ENCODE measurements at places on chromosomes 16 and 17. TPM values are rescaled to one million over a fixed set of nuclear protein-coding genes. Genes with fewer than 3 reads are reported as not detected.

DNA sequence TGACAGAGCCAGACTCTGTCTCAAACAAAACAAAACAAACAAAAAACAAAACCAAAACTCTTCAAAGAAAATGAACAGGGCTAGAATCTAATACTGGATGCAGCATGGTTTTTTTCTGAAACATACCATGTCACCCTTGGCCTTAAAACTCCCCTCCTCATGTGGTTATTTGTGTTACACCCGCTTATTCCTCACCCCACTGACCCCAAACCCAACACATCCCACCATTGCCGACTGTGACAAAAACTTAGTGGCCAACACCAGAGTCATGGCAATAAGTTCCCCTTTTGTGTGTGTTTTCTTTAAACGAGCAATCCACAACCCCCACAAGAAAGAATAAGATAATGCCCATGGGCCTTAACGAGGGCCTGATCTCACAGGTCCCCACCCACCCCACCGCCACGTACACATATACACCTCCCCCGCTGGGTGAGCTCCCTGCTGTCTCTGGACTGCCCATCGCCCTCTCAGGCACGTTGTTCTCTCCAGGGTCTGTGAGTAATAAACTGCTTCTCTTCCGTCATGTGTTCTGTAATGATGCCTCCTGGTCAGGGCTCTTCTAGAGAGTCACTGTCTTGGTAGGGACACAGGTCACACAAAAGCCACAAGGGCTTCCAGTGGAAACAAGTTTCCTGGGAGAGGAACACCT lies 16.8 kb upstream of the ENGASE start:
- no peak for DNase-seq
- no peaks in the 10 kb centered on the region for H3K27me3 ChIP-seq
- no peaks in the 10 kb centered on the region for H3K36me3 ChIP-seq
- H3K4me1 ChIP-seq: no peaks in the 10 kb centered on the region
- H3K4me3 ChIP-seq: no peak overlapping the region

Gene NIP7
- total RNA-seq: 16.1 TPM

DNA sequence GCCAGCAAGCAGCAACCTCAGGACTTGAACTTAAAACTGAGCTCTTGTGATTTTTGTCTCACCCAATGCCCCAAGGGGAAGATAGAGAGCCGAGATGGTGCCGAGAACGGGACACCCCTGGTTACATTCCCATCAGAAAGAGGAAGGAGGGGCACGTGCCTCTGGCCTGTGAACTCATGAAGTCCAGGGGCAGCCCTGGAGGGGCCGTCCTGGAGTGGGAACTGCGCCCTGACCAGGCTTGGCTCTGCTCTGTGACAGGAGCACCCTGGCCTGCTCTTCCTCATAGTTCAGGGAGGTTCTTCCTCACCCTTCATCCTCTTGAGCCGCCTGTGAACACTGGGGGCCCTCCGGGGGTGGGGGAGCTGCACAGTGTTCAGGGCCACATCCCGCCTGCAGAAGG lies 130.3 kb upstream of the FOXF1 start:
- no peak overlapping the region for H3K27ac ChIP-seq
- peaks cover 32% of the 10 kb centered on the region for H3K27me3 ChIP-seq
- no peaks in the 10 kb centered on the region for H3K36me3 ChIP-seq
- no peak overlapping the region for H3K4me3 ChIP-seq

Gene MYOCD
- 0.64 TPM for total RNA-seq

- no peaks in the 10 kb centered on the region for H3K36me3 ChIP-seq
- no peak for DNase-seq
- no peaks in the 10 kb centered on the region for H3K27me3 ChIP-seq
These were observed 50.4 kb upstream of the ERN1 start for GRCh38 chr17:64180089-64181073.

GRCh38 chr17:1913702-1914101 lies 83.9 kb downstream of the RPA1 start:
- no peaks in the 10 kb centered on the region for H3K4me1 ChIP-seq
- no peaks in the 10 kb centered on the region for H3K36me3 ChIP-seq
- H3K27ac ChIP-seq: no peak overlapping the region
- peaks cover 10% of the 10 kb centered on the region for H3K27me3 ChIP-seq
- H3K4me3 ChIP-seq: no peak overlapping the region
- DNase-seq: no peak

DNA sequence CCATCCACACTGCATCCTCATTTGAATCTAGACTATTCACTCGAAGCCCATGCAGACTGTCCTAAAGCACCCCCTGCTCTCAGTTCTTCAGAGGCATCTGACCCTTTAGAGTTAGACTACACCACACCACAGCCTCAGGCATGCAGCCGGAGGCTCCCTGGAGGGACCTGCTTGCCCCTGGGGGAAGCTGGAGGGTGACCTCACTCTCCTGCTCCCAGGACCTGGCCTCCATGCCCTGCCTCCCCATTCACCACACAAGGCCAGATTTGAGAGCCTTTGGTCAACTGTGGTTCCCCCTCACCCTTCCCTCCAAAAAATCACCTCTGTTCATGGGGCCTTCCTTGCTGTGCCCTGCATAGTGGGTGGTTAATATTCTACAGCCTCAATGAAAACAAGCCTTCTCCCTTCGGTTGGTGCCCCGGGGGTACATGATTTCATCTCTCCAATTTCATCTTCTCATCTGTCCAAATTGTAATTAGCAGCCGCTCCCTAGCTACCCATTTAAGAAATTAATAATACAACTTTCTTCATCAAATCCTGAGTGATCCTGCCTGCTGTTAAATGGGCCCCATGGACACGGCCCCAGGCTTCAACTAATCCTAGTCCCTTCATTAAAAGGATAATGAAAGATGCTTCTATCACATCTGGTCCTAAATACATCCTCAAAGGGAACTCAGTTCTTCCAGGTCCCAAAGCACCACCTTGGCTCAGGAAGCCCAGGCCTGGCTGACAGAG lies 24.4 kb downstream of the ABCC12 start:
- no peak overlapping the region for H3K27ac ChIP-seq
- H3K27me3 ChIP-seq: no peaks in the 10 kb centered on the region
- no peak for DNase-seq
- no peaks in the 10 kb centered on the region for H3K4me1 ChIP-seq

DNA sequence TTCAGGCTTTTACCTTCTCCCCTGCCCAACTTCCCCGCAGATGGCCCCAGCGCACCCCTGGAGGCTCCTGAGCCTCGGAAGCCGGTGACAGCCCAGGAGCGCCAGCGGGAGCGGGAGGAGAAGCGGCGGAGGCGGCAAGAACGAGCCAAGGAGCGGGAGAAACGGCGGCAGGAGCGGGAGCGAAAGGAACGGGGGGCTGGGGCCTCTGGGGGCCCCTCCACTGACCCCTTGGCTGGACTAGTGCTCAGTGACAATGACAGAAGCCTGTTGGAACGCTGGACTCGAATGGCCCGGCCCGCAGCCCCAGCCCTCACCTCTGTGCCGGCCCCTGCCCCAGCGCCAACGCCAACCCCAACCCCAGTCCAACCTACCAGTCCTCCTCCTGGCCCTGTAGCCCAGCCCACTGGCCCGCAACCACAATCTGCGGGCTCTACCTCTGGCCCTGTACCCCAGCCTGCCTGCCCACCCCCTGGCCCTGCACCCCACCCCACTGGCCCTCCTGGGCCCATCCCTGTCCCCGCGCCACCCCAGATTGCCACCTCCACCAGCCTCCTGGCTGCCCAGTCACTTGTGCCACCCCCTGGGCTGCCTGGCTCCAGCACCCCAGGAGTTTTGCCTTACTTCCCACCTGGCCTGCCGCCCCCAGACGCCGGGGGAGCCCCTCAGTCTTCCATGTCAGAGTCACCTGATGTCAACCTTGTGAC lies 3.6 kb downstream of the MAPK7 start:
- H3K27ac ChIP-seq: peak overlapping the region; percentile 66
- peaks cover 7% of the 10 kb centered on the region for H3K36me3 ChIP-seq
- no peak for DNase-seq
- no peak overlapping the region for H3K4me3 ChIP-seq

DNA sequence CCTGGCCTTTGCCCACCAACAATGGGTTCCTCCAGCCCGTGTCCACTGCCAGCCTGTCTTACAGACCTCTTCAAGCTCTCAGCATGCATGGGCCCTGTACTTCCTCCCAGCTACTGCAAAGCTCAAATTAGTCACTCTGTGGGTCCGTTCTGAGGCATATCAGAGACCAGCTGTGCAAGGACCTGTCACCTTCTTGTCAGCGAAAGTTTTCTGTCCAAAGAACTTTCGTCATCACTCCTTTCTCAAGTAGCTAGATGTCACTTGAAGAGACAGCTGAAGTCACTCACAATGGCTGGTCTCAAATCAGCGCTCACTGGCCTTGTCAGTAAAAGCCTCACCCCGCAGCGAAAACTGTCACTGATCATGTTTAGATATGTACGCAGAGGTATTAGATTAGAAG lies 91.4 kb upstream of the DYNLRB2 start:
- H3K4me3 ChIP-seq: no peak overlapping the region
- no peak for DNase-seq
- H3K27ac ChIP-seq: no peak overlapping the region
- no peaks in the 10 kb centered on the region for H3K4me1 ChIP-seq
- no peaks in the 10 kb centered on the region for H3K36me3 ChIP-seq

DNA sequence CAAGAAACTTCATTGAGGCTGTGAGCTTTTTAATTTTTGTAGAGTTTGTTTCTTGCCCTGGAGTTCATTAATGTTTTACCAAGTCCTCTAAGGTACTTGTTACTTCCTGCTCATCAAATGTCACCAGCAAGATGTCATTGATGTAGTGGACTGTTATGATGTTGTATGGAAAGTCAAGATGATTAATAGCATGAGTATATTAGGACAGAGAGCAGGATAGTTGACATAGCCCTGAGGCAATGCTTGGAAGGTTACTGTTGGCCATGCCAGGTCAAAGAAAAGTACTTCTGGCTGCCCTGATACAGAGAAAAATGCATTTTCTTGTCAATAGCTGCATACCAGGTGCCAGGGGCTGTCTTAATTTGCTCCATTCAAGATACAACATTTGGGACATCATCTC lies 6.7 kb downstream of the KRTAP1-5 start:
- no peak overlapping the region for H3K27ac ChIP-seq
- no peaks in the 10 kb centered on the region for H3K36me3 ChIP-seq
- no peaks in the 10 kb centered on the region for H3K4me1 ChIP-seq

DNA sequence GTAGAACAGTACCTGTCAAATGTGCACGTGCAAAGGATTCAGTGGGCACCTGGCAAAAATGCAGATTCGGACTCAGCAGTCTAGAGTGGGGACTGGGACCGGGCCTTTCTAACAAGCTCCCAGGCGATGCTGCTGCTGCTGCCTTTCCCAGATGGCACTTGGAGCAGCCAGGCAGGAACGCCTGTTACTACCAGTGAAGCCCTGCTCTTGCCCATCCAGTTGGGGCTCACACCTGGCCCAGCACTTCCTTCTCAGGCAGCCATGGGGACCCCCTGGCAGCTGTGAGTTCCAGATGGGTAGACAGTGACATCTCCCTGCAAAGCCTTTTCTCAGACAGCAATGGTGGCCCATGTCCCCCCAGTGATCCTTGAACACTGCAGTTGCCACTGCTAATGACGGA lies 30.4 kb downstream of the KDM8 start:
- DNase-seq: no peak
- H3K27me3 ChIP-seq: no peaks in the 10 kb centered on the region
- H3K4me3 ChIP-seq: no peak overlapping the region
- peak overlapping the region; percentile 78 for H3K27ac ChIP-seq

- no peak overlapping the region for H3K4me3 ChIP-seq
- DNase-seq: no peak
- no peaks in the 10 kb centered on the region for H3K36me3 ChIP-seq
- no peaks in the 10 kb centered on the region for H3K27me3 ChIP-seq
- no peak overlapping the region for H3K27ac ChIP-seq
These were observed 272.4 kb downstream of the C16orf95 start for GRCh38 chr16:87044829-87045228.

DNA sequence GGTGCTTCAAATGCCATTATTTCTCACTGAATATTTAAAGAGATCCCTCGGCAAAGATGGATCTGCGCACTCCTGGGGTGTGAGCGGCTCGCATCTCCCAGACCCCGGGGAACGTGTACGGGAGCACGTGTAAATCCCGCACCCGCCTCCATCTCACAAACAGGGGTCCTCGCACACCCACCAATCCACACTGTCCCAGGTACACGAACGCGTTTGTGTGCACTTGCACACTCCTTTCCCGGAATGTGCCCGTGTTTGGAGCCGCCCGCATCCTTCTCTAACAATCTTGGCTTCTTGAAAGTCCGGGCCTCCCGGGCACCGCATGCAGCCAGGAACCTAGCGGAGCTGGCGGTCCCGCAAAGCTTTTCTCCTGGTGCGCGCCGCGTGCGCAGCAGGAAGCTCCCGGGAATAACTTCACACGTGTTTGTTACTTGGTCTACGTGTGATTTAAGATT lies 2.5 kb upstream of the SALL1 start:
- H3K36me3 ChIP-seq: no peaks in the 10 kb centered on the region
- peaks cover 5% of the 10 kb centered on the region for H3K4me1 ChIP-seq
- peaks cover 80% of the 10 kb centered on the region for H3K27me3 ChIP-seq
- no peak for DNase-seq

GRCh38 chr17:72476575-72476986 lies 355.8 kb downstream of the SOX9 start:
- DNase-seq: no peak
- peak overlapping the region; percentile 14 for H3K27ac ChIP-seq
- H3K36me3 ChIP-seq: no peaks in the 10 kb centered on the region
- no peaks in the 10 kb centered on the region for H3K4me1 ChIP-seq
- no peaks in the 10 kb centered on the region for H3K27me3 ChIP-seq

GRCh38 chr17:36911001-36911400 lies 26.3 kb upstream of the LHX1 start:
- no peak overlapping the region for H3K27ac ChIP-seq
- no peaks in the 10 kb centered on the region for H3K4me1 ChIP-seq
- no peaks in the 10 kb centered on the region for H3K36me3 ChIP-seq

GRCh38 chr17:19713462-19713861 lies 2.9 kb downstream of the SLC47A2 start:
- no peaks in the 10 kb centered on the region for H3K4me1 ChIP-seq
- no peaks in the 10 kb centered on the region for H3K27me3 ChIP-seq

GRCh38 chr16:86579268-86580062 lies 1.1 kb downstream of the FOXL1 start:
- H3K4me3 ChIP-seq: peak overlapping the region; percentile 4
- no peak for DNase-seq
- H3K27ac ChIP-seq: peak overlapping the region; percentile 51
- peaks cover 65% of the 10 kb centered on the region for H3K27me3 ChIP-seq
- no peaks in the 10 kb centered on the region for H3K4me1 ChIP-seq
- no peaks in the 10 kb centered on the region for H3K36me3 ChIP-seq

Gene ARL5C
- total RNA-seq: not detected

Gene G6PC1
- not detected for total RNA-seq

DNA sequence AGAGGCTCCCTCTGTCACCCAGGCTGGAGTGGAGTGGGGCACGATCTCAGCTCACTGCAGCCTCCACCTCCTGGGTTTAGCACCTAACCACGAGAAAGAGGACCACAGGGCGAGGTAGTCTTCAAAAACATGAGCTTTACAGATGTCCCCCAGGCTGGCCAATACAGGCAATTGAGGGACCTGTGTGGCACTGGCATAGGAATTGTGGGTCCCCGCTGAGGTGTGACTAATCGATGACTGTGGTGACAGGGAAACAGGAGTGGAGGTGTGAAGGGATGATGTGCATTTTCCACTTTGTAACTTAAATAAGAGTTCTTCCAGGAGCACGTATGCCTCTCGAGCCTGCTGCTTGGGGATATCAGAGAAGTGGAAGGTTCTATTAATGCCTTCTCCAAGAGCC lies 12.6 kb upstream of the ARHGAP17 start:
- H3K27me3 ChIP-seq: no peaks in the 10 kb centered on the region
- no peak for DNase-seq
- no peaks in the 10 kb centered on the region for H3K36me3 ChIP-seq
- no peak overlapping the region for H3K27ac ChIP-seq
- H3K4me3 ChIP-seq: no peak overlapping the region

GRCh38 chr17:49397586-49397985 lies 17.1 kb downstream of the PHB1 start:
- no peak overlapping the region for H3K4me3 ChIP-seq
- DNase-seq: no peak
- H3K27me3 ChIP-seq: no peaks in the 10 kb centered on the region
- peak overlapping the region; percentile 52 for H3K27ac ChIP-seq
- peaks cover 16% of the 10 kb centered on the region for H3K4me1 ChIP-seq

Gene TUBB3
- 1.8 TPM for total RNA-seq

Gene PRR35
- not detected for total RNA-seq

Gene KRTAP2-1
- not detected for total RNA-seq

Gene RFWD3
- 23.6 TPM for total RNA-seq
